ENCODE measurements at places on chromosomes 5 and 9.

- DNase-seq = no peak
Measured at GRCh38 chr9:137745541-137745991, 126.8 kb downstream of the EHMT1 start.

DNA sequence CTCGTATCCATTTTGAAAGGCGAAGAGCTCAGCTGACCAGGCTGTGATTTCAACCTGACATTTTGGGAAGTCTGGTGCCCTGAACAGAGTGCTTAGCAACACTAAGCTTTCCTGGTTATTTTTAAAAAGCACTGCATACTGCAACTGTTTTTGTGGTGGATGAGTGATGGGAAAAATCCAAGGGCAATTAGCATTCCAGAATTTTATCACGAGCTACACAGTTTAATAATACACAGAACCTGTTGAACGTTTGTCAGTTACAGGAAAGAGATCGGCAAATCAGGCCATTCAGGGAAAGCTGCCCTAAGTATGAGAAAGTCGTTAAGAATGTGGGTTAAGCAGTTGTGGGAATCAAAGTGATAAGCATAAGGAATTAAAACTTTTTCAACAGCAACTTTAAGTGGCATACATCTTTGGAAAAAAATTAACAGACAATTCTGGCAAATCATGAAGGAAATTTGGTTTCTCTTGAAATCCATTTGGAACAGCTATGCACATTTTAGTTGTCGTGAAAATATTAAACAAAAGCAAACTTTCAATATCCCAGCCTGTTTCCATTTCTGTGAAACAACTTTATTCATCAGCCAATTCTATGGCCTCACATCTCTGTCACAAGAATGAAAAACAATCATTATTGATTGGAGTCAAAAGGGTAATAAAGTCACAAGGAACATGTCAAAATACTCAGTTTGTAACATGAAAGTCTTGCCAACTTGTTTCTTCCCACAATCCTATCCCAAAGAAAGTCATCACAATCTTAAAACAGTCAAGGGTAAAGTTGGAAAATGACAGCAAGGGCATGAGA lies 25.7 kb downstream of the PUM3 start:
- no peak for DNase-seq

- DNase-seq = no peak
Measured at GRCh38 chr9:123658792-123659191, 271.1 kb downstream of the DENND1A start.

DNA sequence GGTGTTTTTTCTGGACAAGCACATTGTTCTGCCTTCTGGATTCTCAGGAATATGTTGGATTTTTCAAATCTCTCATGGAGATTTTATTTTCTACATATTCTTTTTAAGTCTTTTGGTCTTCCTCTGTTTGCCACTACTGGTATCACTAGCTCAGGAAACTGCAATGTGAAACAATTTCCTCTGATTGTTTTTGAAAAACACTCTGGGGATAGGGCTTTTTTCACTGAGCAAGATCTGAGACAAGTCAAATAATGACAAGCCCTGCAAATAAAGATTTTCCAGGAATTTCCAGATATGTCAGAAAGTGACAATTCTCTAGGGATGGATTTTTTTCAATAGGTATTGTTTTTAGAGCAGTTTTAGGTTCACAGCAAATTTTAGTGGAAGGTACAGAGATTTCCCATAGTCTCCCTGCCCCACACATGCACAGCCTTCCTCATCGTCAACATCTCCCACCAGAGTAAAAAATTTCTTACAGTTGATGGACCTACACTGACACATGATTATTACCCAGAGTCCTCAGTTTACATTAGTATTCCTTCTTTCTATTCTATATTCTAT lies 86.9 kb upstream of the TMEM161B start:
- DNase-seq = no peak

GRCh38 chr5:10863763-10864383 lies 102.8 kb upstream of the DAP start:
- DNase-seq = peak; percentile 7

GRCh38 chr5:147619281-147619878 lies 109.5 kb upstream of the DPYSL3 start:
- no peak for DNase-seq

DNA sequence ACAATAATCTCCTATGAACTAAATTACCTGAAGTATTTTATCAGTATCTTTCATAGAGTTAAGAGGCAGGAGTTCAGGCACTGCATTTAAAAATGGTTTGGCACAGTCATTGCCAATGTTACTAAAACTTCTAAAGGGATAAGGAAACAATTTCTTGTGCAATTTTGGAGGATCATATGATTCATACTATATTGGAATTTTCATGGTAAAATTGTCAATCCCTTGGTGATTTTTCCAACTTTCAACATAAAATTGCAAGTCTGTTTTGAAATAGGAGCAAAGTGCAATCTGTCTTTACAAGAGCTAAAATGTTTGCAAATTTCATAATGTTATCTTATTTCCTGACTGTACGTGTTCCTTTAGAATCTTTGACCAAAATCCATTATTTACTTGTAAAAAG lies 211.1 kb downstream of the DMRTA1 start:
- no peak for DNase-seq

DNA sequence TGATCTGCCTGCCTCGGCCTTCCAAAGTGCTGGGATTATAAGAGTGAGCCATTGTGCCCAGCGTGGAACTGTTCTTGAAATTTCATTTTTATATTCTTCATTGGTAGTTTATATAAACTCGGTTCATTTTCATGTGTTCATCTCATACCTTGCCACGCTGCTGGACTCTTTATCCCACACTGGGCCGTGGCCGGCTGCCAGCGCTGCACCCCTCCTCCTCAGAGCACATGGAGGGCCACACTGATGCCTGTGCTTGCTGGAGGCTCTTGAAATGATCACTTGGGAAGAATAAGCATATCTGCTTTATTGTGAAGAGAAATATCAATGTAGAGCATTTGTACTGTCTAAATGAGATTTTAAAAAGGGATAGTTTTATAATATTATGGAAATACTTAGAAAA lies 69.5 kb downstream of the EHMT1 start:
- DNase-seq = no peak

DNA sequence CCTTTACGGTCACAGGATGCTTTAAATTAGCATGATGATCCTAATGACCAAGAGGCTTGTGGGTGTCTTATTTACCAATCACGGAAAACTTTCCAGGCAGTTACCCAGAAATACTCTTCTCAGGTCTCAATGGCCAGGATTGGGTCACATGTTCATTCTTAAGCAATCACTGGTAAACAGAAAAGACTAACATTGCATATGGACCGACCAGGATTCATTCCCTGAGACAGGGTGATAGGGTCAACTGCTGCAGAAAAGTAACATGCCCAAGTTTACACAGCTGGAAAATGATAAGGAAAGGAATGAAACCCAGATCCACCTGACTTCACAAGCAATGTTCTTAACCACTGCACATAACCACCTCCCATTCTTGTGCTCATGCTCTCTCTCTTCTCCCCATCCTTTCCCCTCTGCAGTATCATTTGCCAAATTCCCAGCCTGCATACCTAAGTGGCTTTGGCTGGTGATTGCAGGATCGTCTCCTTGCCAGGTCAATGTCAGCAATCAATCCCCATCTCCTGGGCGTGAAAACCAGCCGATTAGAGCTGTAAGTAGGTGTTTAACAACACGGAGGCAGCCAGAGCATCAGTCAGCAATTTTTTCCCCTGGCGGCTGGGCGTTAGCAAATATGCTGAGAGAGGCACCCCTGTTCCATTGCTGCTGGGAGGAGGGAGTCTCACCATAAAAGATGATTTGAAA lies 219.4 kb downstream of the NMUR2 start:
- no peak for DNase-seq

DNA sequence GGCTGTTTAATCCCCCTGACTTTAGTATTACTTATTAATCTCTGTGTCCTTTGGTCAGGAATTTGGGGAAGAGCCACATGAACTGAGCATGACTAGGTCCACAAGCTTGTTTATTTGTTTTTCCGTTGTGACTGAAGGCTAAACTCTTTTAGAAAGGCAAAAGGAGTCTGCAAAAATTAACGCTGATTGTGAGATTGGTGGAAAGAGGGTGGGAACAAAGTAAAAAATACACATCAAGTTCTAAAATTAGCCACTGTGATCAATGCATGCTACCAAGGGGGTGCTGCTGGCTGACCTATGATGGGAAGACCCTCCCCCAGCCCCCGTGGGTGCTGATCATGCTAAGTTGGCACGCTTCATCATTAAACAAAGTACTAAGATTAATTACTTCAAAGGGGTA lies 356.8 kb downstream of the ADGRV1 start:
- DNase-seq = no peak

DNA sequence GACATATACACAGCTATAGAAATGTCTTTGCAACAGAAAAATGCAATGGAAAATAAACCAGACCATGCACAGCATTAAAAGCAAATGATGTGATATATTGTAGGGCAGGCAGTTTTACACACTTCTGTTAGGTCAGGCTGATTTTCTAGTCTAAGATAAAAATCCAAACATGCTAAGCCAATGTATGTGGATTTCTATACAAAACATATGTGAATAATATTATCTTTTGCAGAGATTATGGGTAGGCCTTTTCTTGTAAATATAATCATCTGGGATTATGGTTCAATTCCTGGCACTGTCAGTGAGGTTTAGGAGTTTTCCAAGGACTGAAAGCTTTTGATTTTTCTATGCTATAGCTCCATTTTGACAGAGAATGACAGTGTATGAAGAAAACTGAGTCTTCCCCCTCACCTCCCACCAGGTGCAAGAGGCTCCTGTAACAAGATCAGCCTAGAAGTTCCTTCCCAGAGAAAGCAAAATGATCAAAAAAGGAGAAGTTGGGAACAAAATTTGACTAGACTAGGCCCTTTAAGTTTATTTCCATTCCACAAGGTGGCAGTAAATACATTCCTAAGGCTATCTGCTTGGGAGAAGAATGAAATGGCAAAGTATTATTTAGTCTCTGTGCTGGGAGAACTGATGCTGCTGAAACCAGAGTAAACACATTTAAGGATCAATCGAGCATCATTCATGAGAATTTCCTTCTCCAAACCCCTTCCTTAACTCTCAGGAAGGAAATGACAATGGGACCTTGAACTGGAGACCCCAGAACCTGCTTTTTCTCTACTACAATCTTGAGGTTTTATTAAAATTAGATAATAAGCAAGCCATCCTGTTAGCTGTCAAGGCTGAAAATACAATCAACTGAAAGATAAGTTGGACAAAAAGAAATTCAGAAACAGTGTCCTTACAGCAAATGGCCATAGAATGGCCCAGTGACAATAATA lies 133.0 kb upstream of the TUT7 start:
- no peak for DNase-seq

GRCh38 chr5:170603578-170604565 lies 100.1 kb downstream of the KCNIP1 start:
- DNase-seq = no peak

DNA sequence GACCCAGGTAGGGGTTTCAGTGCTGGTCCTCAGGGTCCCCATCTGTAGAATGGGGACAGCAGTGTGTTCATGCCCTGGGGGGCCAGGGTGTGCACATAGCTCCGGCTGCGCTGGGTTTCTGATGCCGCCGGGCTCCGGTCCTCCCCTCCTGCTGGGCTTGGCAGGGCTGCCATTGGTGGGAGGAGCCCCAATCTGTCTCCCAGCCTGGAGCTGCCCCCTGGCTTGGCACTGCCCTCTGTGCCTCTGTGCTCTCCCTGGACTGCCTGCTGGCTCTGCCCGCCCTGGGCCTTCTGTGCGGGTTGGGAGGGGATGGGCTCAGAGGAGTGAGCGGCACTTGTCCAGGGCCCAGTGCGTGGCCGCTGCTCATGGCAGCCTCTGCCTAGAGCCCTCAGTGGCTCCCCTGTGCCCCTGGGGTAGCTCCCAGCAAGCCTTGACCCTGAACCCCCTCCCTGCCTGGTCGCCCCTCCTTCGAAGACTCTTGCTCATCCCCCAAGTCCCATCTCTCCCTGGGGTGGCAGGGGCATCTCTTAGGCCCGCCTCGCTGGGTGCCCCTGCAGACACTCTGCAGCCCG lies 35.7 kb downstream of the RXRA start:
- DNase-seq = no peak

- no peak for DNase-seq
Measured at GRCh38 chr9:72129271-72130156, 19.7 kb upstream of the GDA start.

- no peak for DNase-seq
Measured at GRCh38 chr5:137751869-137752491, 2.2 kb downstream of the HNRNPA0 start.

DNA sequence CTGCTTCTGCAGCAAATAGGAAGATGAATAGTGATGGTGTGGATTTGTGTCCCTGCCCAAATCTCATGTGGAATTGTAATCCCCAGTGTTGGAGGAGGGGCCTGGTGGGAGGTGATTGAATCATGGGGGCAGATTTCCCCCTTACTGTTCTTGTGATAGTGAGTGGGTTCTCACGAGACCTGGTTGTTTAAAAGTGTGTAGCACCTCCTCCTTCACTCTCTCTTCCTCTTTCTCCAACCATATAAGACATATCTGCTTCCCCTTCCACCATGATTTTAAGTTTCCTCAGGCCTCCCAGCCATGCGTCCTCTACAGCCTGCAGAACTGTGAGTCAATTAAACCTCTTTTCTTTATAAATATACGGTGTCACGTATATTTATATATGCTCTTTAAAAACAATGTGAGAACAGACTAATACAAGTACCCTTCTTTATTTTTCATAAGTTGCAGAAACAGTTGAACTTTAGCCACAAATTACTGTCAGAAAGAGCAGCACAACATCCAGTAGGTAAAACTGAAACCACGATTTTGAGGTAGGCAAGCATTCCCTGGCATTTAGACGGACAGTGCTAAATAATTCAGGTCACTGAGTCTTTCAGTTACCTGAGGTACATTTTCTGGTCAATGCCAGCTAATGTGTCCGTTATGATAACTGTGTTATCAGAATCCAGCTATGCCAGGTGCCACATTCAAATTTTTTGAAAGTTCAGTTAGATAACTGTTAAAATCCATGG lies 79.3 kb upstream of the SPEF2 start:
- DNase-seq = no peak

DNA sequence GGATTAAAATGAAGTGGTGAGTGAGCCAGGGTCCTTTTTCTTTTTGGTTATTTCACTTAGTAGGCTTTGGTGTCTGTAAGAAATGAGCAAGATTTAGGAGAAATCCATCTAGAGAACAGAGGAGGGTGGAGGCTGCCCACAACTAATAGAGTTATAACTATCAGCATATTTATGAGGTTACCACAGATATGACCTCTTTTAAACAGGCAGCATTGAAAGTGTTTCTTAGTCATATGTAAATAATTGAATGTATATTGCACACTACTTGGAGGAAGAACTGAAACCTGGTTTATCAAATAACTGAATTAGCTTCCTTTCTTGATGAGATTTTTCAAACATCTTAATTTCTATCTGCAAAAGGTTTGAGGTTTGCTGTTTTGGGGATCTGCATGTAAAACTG lies 483.1 kb upstream of the PIK3R1 start:
- DNase-seq = no peak

- DNase-seq = no peak
Measured at GRCh38 chr5:91434348-91434747, 51.2 kb upstream of the ARRDC3 start.

- no peak for DNase-seq
Measured at GRCh38 chr9:33498387-33498786, 24.7 kb upstream of the NOL6 start.

- no peak for DNase-seq
Measured at GRCh38 chr9:116378873-116379272, 225.3 kb downstream of the PAPPA start.

- no peak for DNase-seq
Measured at GRCh38 chr5:95281226-95281625, 3.7 kb downstream of the MCTP1 start.

Data from activated naive CD4-positive, alpha-beta T cell (primary cell).